Adipocyte (in vitro differentiated cells): ENCODE measurements at places on chromosomes 12 and 14.

GRCh38 chr14:105591052-105591451 is 64.7 kb downstream of the TMEM121 start:
- DNase-seq = no peak

- no peak for DNase-seq
Measured at GRCh38 chr12:630656-631632, 32.3 kb downstream of the NINJ2 start.

DNA sequence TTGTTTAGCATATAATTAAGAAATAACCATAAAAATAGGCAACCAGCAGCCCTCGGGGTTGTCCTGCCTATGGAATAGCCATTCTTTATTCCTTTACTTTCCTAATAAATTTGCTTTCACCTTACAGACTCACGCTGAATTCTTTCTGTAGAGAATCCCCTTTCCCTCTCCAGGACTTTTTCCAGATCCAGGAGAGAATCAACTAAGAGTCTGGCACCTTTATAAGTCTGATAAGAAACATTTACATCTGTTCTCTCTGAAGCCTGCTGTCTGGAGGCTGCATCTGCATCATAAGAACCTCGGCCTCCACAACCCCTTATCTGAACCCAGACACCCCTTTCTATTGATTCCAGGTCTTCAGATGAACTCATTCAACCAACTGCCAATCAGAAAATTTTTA is 32.3 kb downstream of the RIMBP2 start:
- no peak for DNase-seq

- no peak for DNase-seq
Measured at GRCh38 chr14:101360054-101360911, 201.0 kb upstream of the DIO3 start.

GRCh38 chr14:55028476-55028875 is 1.4 kb downstream of the SOCS4 start:
- no peak for DNase-seq

DNA sequence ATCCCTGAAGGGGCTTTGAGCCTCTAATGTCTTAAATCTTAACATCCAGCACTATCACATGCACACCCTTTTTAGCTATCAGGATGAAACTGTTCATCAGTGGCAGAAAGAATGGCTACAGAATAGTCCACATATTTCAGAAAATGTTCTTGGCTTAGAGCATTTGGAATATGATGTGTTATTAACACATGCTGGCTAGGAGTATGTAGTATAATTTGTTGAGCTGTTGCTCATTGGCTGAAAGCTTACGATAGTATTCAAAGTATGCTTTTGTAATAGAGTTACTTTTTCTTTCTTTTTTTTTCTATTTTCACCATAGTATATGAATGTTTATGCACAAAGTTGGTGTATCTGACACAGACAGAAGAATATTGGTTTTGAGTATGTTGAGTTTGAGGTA is 55.1 kb downstream of the MNAT1 start:
- peak; percentile 19 for DNase-seq

DNA sequence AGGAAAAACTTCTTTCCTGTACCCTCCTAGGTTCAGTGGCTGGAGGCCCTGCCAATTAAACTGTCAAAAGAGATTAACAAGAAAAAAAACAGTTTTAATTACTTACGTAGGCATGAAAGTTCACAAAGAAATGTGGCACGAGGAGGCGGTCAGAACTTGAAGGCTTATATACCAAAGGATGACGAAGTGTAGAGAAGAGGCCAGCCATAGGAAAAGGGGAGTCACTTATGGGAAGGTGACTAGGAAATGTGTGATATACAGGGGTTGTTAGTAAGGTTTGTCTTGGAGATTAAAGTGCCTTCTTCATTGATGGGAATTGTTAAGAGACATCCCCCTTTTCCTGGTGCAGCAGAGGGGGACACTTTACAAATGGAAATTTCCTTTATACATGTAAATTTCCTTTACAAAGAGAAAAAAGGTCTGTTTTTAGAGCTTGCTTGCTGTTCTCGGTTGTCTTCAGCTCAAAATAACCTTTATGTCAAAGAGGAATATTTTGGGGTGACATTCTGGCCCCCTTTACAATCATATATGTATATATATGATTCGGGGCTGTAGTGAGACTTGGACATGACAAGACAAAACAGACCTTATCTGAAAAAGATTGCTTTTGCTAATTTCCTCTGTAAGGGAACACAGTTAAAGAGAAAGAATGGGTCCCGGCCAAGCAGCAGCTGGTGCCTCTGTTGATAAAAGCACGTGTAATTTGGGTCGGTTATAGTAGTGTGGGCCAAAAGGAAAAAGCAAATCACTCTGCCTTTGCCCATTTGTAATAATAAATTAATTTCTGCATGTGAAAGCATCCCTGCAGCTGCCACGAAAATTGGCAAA is 38.6 kb downstream of the SYNE2 start:
- no peak for DNase-seq

DNA sequence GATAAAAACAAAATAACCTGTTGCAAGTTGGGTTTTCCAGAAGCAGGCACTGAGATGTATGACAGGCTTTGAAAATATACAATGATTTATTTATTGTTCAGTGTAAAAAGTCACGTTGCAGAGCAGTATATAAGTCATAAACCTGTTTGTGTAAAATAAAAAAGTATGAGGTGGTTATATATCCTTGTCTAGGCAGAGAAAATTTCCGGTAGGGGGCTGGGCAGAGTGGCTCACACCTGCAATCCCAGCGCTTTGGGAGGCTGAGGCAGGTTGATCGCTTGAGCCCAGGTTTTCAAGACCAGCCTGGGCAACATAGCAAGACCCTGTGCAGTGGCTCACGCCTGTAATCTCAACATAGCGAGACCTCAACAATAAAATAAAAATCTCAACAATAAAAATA is 16.2 kb upstream of the PPP1CC start:
- DNase-seq = no peak

DNA sequence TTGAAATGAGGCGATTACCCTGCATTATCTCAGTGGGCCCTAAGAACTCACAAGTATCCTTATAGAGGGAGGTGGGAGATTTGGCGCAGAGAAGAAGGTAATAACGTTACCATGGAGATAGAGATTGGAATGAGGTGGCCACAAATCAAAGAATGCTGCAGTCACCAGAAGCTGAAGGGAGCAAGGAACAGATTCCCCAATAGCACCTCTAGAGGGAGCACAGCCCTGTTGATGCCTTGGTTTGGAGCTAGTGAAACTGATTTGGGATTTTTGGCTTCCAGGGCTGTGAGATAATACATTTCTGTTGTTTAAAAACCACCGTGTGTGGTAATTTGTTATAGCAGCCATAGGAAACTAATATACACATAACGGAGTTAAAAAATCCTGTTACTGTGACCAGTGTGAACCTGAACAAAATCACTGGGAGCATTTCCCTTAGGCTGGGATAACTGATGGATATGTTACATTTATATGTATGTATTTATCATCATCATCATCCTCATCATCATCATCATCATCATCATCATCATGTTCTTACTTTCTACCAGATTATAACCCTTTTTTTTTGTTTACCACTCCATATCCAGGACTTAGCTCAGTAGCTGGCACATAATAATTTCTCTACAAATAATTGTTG is 100.3 kb downstream of the LIN7A start:
- peak; percentile 82 for DNase-seq

- DNase-seq = no peak
Measured at GRCh38 chr12:130929363-130929762, 24.3 kb upstream of the ADGRD1 start.

- DNase-seq = peak; percentile 57
Measured at GRCh38 chr14:32417956-32418552, 89.0 kb downstream of the AKAP6 start.

GRCh38 chr14:70057519-70058136 is 131.1 kb downstream of the SLC8A3 start:
- no peak for DNase-seq

DNA sequence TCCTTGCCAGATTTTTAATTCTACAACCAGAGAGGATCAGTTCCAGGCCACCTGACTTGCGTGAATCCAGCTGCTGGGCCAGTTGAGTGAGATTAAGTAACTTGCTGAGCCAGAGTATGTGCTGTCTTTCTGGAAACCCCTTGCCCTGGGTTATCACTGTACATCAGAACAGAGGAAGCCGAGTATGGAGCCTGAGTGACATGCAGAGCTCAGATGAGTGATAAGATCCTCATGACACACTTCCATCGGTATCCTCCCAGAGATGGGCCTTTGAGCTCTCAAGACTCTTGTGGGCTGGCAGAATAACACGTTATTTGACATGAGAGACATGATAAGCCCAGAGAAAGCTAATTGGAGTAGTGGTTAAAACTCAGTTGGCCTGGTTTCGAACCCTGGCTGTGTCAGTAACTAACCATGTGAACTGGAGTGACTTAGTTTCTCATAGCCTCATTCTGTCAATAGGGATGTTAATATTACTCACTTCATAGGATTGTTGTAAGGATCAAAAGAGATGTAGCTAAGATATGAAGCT is 388.1 kb downstream of the ZFP36L1 start:
- DNase-seq = no peak

- DNase-seq = no peak
Measured at GRCh38 chr12:24467226-24467625, 481.7 kb downstream of the BCAT1 start.

DNA sequence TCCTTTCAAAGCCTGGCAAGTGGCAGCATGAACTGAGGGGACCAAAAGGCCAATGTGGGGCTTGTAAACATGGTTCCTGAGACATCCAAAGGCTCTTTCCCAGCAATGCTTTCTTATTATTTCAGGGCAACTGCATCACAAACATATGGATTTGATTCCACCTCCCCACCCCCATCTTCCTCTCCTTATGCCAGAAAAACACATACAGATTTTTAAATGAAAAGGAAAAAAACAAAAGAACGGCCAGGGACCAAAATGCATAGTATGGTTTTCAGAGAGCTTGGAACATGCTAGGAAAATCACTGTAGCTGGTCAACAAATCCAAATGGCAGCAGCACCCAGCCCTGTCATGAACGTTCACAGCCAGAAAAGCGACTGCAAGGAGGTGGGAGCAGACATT is 167.6 kb downstream of the ANO2 start:
- DNase-seq = no peak

GRCh38 chr12:113534555-113534954 is 62.9 kb upstream of the LHX5 start:
- no peak for DNase-seq

DNA sequence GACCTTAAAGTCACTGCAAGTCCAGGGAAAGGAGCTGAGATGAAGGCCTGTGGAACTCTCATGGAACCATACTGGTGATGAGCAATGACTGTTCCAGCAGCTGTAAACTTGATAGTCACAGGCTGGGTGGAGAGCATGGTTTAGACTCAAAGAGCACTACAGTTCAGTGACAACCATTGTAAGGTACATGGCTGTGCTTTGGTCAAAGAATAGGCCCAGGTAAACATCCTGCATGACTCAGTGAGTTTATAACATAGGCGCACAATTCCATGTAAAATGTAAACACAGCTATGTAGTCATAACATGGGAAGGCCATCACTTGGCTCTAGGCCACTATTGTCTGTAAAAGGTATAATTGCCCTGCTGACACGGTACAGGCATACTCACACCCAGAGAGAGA is 119.3 kb upstream of the FSCB start:
- DNase-seq = no peak

- no peak for DNase-seq
Measured at GRCh38 chr14:27566843-27567382, 969.1 kb upstream of the NOVA1 start.

DNA sequence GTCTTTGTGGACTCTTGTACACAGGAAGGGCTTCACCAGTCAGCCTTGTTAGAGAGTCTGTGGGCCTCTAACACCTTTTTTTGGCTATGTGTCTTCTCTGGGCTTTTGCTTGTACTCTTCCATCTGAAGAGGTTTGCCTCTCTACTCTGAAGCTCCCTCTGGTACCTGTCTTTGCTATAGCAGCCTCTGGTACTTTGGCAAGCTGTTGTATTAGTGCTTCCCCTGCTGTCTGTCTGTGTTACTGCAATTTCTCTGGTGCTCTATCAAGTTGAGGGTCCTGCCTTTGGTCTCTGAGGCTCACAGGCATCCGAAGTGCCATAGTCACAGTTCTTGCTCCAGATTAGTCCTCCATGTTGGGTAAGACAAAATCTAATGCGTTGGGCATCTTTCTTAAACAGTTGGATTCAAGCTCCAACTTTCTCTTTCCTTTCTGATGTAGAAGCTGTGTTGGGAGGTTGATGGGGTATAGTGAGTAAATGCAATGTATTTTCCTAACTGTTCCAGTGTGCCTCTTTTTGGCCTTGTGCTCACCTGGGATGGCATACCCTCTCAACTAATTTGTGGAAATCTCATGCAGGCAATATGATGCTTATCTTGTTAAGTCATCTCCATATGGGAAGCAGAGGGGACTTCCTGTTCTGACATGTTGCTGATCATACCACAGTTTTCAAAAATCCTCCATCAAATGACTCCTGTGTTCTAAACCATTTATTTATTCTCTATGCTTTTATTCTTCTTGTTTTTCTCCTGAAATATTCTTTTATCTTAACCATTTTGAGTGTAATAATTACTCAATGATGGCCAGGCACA is 88.8 kb downstream of the ATF7IP start:
- DNase-seq = no peak

DNA sequence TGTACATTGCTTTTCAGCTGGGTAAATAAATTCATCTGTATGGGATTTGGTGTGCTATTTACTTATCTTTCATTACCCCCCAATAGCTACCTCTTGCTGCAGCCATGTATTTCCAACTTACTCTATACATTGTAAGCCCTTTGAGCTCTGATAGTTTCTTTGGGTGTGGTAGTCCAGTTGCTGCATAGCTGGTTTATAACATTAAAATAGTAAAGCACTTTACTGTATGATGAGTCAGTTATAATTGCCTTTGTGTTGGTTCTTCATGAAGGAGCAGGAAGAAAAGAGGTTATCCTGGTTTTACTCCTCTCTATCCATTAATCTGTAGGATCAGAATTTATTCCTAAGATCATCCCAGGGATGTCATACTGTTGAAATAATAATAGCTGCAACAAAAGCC is 15.7 kb downstream of the TBC1D30 start:
- no peak for DNase-seq

DNA sequence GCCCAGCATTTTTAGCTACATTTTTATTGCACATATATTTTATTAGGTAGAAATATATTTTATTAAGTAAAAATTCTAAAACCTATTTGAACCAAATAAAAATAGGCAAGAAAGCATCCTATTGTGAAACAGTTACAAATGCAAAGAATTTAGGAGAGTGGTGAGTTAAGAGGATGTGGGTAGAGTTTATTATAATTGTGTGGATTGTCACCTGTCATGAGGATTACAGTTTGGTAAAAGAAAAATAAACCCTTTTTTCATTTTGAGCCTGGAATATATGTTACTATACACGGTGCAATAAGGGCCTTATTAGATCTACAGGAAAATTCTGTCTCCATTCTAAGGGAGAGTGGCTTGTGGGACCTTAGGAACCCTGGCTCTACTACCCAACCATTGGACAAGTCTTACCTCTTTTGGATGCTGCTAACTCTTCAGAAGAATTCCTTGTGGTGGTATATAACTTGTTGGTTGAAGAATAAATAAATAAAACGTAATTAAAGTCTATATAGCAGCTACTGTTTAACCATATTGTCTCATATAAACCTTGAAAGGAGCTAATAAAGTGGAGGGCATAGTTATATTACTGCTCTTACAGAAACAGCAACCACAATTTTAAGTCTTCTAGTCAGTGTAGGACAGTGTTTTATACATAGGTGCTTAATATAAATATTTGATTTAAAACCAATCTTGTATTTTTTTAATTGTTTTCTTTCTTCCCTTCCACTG is 67.8 kb downstream of the FGD4 start:
- no peak for DNase-seq

- DNase-seq = peak; percentile 60
Measured at GRCh38 chr12:16350682-16351081, 3.2 kb downstream of the MGST1 start.
